ENCODE measurements at places on chromosomes 7 and 10.

- DNase-seq, result no peak
Observed at GRCh38 chr7:154886591-154886990, 116.3 kb downstream of the PAXIP1 start.

- peak; percentile 86 for DNase-seq
Observed at GRCh38 chr10:61975391-61975932, 74.0 kb downstream of the ARID5B start.

GRCh38 chr10:107546986-107547385 is 382.5 kb upstream of the SORCS1 start:
- DNase-seq, result no peak

DNA sequence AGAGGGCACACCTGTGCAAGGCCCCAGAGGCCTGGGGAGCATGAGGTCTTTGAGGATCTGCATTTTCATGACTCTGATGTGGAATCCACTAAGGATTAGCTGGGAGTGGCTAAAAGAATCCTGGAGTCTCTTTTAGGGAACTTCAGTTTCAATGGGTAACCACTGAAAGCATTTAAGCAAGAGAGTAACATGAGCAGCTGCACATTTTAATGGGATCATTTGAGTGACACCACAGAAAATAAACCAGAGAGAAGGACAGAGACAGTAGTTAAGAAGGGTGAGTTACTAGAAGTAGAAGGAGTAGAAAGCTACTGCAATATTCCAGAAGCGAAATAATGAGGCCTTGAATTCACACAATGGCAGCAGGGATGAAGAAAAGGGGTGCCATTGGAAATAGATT is 5.2 kb downstream of the GOT1 start:
- no peak for DNase-seq

DNA sequence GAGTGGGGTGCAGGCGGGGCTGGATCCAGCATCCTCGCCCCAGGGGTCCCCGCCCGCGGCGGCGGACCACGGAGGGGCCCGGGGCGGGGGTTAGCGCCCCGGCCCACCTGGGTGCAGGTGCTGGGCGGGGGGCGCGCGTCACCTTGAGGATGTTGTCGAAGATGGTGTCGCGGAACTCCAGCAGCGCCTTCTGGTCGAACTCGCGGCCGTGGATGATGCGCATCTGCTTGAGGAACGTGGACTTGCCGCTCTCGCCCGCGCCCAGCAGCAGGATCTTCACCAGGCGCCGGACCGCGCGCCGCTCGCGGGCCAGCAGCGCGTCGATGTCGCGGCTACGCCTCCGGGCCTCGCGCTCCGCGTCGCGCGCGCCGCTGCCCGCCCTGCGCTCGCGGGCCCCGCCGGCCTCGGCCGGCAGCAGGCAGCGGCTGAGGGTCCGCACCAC is 376 bp downstream of the GNA12 start:
- DNase-seq, result no peak

- DNase-seq, result no peak
Observed at GRCh38 chr7:153452661-153453060, 599.5 kb upstream of the DPP6 start.

GRCh38 chr7:26291699-26292538 is at the start of gene SNX10:
Gene SNX10 (plus strand): TSS chr7:26291862. CDS start chr7:26346443, 54,581 bp downstream.
- no peak for DNase-seq

- DNase-seq, result no peak
Observed at GRCh38 chr10:63657761-63658160, 136.6 kb downstream of the REEP3 start.

DNA sequence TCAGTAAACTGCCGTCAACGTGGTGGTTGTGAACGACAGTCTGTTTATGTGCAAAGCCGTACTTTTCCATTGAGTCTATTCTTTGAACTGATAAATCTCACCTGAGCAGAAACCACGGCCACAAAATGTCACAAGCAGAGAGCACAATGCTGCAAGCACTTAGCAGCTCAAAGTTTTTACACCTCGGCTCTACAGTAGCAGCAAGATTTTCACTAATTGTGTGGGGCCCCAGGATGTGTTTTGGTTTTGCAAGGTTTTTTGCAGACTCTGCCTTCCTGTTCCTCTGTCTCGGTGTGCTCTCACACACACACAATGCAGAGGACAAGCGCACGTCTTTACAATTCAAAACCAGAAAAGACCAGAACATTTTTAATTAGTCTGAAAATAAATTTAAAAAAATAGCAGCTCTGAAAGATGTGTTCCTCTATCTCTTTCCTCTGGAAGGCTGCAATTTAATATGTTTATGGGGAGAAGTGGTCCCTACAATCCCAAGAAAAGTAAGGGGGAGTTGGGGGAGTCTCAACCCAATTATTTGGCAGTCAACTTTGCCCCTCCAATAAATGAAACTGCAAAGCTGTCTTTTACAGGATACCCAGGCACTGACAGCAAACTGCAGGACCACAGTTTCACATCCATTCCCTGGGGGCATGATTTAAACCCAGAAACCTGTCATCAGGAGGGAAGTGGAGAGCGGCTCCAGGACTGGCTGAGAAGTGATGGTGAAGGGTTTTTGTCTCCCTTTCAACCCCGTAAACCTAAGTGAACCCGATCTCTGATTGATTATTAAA is 73.8 kb upstream of the SFMBT2 start:
- DNase-seq, result no peak

GRCh38 chr7:149460493-149461277 is at the start of gene ZNF777:
Gene ZNF777 (minus strand): TSS chr7:149461062. CDS start chr7:149456022, 5,040 bp downstream.
- peak; percentile 87 for DNase-seq

DNA sequence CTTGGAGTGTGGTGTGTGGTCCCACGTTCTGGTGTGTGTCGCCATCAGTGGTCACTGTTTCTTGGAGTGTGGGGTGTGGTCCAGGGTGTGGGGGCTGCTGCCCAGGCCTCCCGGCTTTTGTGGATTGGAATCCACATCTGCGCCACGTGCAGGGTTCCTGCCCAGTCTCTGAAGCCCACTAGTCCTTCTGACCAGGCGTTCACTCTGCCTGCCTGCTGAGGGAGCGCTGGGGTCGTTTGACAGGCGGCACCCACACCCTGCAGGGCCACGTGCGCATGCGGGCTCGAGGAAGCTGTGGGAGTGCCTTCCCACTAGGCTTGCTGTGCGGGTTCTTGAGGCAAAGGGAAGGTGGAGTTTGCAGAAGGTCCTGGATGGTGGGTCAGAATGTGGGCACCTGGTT is 51.4 kb downstream of the INPP5A start:
- no peak for DNase-seq

GRCh38 chr7:78634093-78634492 is 819.4 kb downstream of the MAGI2 start:
- DNase-seq, result no peak

DNA sequence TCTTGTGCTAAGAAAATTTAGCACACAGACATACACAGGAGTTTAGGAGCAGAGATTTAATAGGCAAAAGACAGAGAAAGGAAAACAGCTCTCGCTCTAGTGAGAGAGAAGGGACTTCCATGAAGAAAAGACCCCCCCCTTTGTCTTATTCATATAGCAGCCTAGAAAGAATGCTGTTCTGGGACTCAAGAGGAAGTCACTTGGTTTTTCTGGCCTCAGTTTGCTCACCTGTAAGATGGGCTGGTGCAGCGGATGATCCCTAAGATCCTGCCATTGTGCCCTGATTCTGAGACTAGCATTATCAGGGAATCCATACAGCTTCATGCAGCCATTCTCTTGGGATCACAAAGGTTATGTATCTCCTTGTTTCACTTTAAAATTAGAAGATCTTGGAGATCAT is 42.7 kb downstream of the LYZL2 start:
- DNase-seq, result no peak

DNA sequence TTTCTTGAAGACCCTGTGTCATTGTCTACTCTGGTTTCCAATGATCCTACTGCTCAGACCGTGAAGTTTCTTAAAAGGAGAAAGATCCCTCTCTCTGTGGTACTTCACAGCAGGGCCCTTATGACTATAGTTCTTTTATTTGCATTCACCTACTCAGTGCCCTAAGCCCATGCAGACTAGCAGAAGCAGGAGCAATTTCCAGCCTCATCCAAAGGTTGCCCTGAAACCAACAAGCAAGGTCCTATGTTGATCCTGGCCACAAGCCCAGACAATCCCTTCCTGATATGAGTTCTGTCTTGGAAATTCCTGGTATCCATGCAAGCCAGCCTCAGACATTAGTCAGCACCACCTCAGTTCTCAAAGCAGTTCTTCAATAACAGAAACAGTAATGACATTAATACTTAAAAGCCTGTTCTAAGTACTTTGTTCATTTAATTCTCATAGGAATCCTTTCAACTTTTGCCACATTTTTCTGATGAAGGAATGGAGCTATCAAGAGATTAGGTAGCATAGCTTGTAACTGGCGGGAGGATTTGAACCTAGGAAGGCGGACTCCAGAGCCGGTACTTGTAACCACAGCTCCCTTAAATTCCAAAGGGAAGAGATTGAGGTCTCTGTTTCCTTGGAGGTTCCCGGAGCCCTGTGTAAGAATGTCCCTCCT is 58.1 kb upstream of the ST8SIA6 start:
- peak; percentile 96 for DNase-seq

DNA sequence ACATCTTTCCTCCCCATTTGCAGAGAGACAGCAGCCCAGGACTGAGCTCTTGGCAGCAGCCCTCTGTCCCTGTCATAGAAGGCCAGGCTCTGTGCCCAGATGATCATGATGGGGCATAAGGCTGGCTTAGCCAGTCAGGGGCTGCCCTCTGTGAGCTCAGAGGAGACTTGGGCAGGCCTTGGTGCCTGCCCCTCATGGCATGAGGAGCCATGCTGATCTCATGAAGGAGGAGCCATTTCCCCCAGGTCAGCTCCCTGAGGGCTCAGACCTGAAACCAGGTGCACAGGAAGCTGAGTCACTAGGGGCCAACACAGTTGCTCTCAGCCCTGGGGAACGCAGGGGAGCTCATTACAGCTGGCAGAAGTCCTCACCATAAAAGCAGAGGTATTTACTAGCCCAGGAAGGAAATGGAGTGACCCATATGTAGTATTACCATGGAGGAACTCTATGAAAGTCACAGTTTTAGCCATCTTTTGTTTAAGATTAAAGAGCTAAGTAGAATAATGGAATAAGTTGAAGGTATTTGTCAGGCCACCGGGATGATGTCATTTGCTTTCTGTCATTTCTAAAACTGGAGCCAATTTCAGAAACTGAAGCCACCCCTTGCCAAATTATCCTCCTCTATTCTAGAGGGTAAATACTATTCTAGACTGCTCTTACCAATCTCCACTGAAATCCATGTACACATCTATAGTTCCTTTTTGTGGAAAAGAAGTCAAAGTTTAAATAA is 362.4 kb upstream of the ZNF32 start:
- DNase-seq, result no peak

GRCh38 chr7:17463511-17464085 is 165.1 kb downstream of the AHR start:
- DNase-seq, result no peak

GRCh38 chr10:33808475-33808874 is 474.0 kb upstream of the NRP1 start:
- peak; percentile 40 for DNase-seq

DNA sequence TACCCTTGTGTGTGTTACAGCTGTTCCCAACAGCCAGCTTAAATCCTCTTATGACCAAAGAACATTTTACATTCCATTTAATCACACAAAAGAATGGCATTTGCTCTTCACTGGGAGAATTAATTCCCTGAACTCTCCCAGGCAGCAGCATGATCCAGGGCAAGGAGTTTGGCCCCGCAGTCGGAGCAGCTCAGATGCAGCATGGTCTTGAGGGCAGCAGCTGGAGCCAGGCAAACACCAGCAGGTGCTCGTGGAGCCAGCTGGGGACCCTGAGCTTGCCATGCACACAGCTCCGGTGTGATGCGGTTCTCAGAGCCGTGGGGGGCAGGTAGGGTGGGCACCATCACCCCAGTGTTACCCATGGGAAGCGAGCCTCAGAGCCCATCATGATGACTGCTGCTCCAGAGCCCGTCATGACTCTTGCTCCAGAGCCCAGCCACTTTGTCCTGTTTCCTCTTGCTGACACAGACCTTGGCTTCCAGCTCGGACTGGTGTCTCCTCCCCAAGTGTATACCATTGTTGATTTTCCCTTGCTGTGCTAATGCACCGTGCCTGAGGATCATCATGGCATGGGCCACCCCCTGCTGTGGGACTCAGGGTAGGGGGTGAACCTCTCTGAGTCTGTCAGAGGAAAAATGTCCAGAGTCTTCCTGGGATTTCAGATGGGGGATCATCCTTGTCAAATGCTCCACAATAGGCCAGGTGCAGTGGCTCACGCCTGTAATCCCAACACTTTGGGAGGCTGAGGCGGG is 75.8 kb downstream of the ZRANB1 start:
- no peak for DNase-seq

GRCh38 chr7:113410796-113411195 is 292.4 kb upstream of the SMIM30 start:
- no peak for DNase-seq

DNA sequence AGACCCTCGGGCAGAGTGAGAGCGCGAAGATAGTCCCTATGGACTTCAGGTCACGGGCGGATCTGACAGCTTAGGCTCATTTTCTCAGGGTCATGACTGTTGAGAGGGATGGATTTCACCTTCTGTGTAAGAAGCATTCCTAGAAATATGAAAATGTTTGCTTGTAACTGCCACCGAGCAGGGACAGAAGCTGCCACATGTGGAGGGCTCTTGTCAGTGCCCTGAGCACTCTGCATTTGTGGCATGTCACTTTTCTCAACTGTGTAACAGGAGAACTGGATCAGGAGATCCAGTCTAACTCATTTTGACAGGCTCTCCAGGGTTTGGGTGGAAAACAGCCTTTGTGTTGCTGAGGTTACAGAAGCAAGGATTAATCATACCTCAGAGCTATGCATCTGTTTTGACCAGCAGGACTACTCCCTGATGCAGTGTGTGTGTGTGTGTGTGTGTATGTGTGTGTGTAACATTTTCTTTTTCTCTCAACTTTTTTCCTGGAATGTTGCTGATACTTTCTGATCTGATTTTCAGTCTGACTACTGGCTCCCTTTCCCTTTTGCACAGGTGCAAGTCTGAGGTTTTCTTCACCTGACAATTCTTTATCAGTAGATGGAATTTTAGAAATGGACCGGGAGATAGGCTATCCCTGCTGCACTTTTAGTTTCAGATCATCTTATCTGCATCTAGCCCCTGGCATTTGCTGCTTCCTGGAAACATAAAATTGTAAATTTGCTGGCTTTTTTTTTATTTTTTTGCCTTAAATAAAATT is 183.3 kb downstream of the STK31 start:
- DNase-seq, result no peak

DNA sequence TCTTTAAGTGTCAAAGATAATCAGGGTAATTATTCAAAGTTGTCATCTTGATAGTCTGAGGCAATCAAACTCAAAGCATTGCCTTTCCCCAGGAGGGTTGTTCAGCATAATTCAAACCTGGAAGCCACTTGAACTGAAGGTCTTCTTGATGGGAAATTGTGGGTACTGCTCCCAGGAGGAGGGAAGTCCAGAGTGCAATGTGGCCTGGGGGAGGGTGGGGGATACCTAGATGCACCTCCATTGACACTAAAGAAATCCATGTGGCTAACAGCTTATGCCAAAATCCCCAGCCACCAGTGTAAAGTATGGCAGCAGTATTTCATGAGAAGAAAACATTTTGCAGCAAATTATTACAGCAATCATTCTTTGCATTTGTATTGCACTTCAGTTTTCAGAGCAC is 114.9 kb downstream of the STRA8 start:
- no peak for DNase-seq

DNA sequence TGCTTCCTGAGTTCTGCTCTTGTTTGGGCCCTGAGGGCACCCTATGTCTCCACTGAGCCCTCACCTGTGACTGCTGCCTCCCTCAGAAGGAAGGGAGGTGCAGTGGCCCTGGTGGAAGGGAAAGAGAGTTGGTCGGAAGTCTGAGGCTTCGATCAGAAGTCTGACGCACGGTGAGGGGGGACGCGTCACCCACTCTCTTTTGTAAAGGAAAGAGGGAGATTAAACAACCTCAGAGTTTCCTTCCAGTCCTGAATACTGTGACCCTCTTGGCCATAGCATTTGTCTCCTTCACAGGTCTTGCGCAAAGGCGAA is 31.4 kb upstream of the TRIM8 start:
- DNase-seq, result no peak

GRCh38 chr7:108200326-108200725 is 70.2 kb upstream of the LAMB4 start:
- DNase-seq, result no peak
